ENCODE measurements at places on chromosomes 5 and 9.
A peak's percentile ranks its signal among the peaks of the same experiment; 100 is the strongest.

DNA sequence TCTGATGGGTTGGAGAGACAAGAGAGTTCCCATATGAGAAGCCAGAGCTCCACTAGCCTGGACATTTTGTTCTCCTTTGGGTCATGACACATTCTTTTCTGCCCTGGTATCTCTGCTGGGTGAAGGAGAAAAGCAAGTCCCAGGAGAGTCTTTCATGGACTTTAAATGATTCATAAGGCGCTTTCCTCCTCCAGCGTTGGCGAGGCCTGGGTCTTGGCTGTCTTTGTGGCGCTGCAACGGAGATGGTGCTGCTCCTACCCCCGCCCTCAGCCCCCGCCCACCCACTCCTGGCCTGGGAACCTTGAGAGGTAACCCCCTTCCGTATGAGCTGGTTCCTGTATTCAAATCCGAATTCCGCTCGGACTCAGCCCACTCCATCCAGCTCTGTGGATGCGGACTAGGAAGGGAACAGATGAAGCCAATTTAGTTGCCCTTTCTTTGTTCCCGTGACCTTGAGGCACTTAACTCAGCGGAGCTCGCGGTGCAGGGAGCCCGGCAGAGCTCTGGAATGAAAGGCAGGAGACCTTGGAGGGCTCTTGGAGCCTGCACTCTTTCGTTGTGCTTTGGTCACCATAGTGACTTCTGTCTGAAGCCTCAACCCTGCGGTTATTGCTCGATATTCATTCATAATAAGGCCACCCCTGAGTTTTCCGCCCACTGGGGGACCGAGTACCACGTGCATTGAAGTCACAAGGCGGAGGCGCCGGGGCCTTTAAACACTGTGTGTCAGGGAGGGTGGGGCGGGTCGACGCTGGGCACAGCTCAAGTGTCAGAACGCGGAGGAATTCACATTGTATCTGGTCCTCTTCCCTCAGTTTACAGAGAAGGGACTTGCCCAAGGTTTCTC is 14.0 kb upstream of the PWWP2A start:
- DNase-seq: no peak

GRCh38 chr9:115998666-115999065 is 154.9 kb upstream of the PAPPA start:
- no peak for DNase-seq

DNA sequence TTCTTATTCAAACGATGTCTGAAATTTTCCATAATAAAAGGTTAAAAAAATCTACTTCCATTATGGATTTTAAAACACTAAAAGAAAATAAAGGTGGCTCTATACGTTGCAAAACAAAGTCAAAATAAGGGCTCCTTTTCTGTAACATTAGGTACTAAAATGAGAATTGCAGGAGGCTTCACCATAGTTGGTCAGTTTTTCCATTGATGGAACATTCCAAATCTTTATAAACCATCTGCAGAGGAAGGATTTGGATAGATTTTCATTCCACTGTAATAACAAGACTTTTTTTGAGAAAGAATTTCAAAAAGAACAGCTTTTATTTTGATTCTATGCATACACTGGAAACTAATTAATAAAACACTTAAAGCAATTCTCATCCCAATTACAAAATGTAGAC is 145.6 kb downstream of the LURAP1L start:
- DNase-seq: no peak

DNA sequence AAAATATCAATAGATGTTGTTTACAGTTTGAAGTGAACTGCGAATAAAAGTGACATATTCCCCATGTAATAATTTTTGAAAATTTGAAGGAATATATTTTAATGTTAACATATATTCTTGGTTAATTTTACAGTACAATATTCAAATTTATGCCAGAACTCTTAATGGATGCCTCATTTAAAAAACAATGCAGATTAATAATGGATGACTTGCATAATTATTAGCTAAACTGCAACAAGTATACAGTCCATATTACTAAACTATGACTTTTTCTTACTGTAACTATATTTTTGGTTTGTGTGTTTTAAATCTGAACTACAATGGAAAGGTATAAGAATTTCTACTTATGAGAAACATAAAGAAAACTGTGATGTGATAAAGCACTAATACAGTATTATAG is 1390.1 kb downstream of the PTPRD start:
- no peak for DNase-seq

- DNase-seq: no peak
Measured at GRCh38 chr5:143432658-143433239, 29.3 kb upstream of the NR3C1 start.

- DNase-seq: no peak
Measured at GRCh38 chr9:13445103-13445500, 165.6 kb upstream of the MPDZ start.

- no peak for DNase-seq
Measured at GRCh38 chr5:151101151-151101550, 20.3 kb upstream of the TNIP1 start.

GRCh38 chr5:36403632-36404311 is 102.1 kb upstream of the RANBP3L start:
- no peak for DNase-seq

DNA sequence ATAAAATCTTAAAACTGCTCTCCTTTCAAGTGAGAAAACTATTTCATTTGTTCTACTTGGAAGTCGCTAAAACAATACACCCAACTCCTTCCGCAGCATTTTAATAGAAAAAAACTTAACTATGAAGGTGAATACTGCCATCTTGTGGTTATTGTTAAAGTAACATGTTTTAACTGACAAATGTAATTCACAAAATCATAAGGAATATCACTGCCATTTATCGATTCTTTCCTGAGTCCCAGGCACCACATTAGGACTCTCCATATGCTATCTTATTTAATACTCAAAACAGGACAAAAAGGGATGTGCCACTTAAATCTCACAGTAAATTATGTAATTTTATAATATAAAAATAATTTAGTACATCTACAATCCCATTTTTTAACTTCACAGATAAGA is 130.5 kb upstream of the ITGA1 start:
- no peak for DNase-seq

- DNase-seq: peak; percentile 63
Measured at GRCh38 chr9:136439481-136440408, at the start of gene INPP5E. TSS of gene INPP5E (minus strand) at chr9:136439845. CDS start at chr9:136439419, 426 bp downstream.

GRCh38 chr9:35338086-35338485 is 151.8 kb upstream of the RUSC2 start:
- no peak for DNase-seq

- DNase-seq: no peak
Measured at GRCh38 chr5:1698589-1699316, 100.9 kb downstream of the MRPL36 start.

- no peak for DNase-seq
Measured at GRCh38 chr5:175344331-175345195, 99.4 kb downstream of the DRD1 start.

DNA sequence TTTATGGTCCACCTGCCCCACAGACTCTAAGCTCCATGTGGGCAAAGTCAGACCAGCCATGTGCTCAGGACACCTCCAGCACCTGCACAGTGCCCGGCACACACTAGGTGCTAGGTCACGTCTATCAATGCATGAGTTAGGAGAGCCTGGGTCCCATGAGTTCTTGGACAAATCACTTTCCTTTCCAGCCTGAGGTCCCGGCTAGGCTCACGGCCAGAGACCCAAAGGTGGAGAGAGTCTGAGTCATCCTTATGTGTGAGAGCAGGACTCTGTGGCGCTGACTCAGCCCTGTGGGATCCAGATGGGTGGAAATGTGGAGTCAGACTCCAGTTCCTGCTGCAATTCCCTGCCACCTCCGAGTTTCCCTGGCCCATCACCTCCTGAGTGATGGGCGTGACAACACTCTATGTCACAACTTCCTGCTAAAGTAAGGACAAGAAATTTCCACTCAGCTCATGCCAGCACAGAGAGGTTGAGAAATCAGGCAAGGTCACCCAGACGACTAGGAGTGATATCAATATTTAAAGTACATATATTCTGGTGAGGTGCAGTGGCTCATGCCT is 2.5 kb upstream of the ST6GALNAC4 start:
- DNase-seq: no peak

DNA sequence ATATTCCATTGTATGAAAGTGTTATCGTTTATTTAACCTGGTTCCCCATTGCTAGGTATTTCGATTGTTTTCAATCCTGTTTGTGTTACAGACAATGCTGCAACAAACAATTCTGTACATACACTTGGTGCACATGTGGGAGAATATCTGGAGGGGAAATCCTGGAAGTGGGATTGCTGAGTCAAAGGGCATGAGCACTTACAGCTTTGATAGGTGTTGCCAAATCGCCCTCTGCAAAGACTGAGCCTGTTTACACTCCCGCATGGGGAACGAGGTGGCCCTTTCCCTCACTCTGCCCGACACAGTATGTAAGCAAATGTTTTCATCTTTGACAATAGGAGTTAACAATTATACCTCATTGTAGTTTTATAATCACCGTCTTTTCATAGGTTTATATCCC is 66.2 kb downstream of the PDE6A start:
- DNase-seq: no peak

DNA sequence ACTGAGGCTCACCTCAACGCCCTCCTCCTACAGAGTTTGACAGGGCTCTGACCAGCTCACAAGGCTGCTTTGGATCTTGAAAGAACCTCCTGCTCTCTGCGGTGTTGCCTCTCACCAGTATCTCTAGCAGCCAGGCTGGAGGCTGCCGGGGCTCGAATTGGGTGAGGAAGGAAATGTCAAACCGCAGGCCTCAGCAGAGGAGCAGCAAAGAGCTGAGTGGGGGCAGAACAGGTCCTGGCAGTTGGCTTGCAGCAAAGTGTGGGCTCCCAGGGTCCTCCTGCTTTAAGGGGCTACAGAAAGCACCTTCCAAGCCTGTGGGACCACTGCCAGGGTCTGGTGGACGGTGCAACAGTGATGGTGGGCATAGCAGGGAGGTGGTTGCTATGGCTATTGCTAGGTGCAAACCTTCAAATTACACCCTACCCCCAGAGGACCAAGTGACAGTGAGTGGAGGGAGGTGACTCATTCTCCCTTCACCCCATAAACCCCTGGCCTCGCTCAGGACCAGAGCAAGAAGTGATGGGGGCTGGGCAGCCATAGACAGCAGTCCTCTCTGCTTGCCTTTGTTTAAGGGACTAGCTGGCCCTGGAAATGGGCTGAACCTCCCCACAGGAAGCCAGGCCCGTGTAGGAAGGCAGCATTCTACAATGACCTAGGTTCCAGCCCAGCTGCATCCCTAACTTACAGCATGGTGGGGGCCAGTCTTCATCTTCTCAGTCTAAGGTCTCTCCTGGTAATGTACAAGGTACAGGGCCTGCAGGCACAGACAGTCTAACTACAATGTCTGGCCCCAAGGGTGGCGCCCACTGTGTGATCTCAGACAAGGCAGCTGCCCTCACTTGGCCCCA is 18.7 kb downstream of the LCP2 start:
- peak; percentile 89 for DNase-seq

GRCh38 chr9:135376511-135377265 is 102.9 kb upstream of the PPP1R26 start:
- no peak for DNase-seq

- DNase-seq: no peak
Measured at GRCh38 chr9:132990781-132991180, 12.3 kb downstream of the GFI1B start.

GRCh38 chr5:68303754-68304420 is 88.3 kb downstream of the PIK3R1 start:
- DNase-seq: no peak

- no peak for DNase-seq
Measured at GRCh38 chr9:79731171-79731890, 159.6 kb downstream of the TLE4 start.

DNA sequence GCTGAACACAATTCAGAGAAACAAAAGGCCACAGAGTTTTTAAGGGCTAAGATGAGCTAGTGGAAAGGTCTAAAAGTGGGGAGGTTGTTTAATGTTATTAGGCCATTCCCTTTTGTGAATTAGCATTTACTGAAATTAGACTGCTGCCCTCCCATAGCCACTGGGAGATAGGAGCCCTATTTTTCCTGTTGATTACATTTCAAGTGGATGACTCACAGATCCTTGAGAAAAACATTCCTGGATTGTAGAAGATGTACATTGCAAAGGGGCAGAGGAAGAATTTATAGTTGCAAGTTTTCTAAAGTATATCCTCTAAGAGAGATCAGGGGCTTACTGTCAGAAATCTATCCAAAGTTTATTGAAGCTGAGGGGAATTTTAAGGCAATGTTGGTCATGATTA is 367.1 kb upstream of the IZUMO3 start:
- no peak for DNase-seq

- DNase-seq: no peak
Measured at GRCh38 chr9:78273761-78274160, 23.2 kb upstream of the PSAT1 start.

GRCh38 chr9:22617156-22617555 is 170.5 kb downstream of the DMRTA1 start:
- DNase-seq: no peak

GRCh38 chr5:14582797-14583137 is 1.2 kb downstream of the OTULINL start:
- DNase-seq: no peak

DNA sequence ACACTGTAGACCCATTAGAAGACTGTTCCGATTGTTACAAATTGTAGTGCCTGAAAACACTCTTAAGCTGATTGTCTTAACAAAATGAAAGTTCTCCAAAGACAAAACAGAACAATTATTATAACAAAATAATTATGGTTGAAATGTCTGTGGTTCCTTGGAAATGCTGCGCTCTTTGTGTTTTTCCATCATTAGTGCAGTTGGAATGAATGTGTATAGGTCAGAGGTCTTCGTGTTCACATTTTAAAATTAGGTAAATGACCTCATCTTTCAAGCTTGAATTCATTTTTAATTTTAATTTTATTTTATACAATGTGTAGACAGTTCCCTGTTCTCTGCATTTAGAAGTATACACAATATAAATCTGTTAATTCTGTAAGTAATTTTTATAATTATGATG is 56.7 kb upstream of the NXNL2 start:
- DNase-seq: no peak

DNA sequence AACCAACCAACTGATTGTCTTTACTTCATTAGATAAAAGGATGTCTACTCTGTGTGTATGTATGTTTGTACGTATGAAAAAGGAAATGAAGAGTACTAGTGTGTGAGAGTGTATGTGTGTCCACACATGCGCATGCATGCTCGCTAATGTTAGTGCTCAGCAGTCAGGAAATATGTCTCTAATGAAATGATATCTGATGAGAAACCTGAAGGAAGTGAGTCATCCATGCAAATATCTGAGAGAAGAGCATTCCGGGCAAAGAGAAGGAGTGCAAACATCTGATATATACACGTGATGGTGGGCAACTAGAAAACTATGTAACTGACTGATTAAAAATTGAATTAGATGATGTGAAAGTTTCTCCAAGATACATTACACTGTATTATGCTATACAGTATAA is 29.6 kb upstream of the UGCG start:
- peak; percentile 10 for DNase-seq
